ENCODE measurements at places on chromosomes 6 and 20.

DNA sequence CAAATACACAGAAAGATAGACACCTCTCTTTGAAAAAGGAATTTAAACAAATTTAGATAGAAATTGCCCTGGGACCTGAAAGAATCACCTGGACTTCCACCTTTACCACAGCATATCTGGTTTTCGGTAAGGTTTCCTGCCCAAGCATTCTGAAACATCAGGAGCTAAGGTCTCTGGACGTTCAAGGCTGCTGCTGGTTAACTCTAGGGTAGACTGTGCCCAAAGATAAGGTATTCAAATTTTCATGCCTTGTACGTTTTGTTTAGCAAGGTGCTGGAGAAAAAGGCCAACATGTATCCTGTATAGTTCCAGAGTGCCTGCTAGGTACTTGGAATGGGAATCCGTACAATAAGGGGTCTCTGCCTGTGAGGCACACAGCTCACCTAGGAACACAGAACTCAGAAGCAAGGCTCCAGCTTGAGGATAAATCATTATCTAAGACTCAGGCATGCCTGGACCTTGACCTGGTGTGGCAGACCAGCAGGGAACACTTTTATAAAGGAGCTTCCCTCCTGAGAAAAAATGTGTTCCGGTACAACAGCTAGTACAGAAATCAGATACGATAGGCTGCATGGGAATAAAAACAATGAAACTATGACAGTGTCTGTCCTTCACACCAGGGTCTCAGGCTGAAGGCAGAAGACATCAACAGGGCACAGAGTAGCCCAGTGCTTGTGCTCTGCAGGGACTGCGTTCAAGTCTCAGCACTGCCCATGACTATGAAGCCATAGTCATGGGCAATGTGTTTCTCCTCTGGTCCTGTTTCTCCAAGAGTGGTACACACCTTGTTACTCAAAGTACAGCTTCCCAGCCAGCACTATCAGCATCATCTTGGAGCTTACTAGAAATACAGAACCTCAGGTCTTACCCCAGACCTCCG, 70.4 kb downstream of the METTL24 start:
- no peak for DNase-seq

DNA sequence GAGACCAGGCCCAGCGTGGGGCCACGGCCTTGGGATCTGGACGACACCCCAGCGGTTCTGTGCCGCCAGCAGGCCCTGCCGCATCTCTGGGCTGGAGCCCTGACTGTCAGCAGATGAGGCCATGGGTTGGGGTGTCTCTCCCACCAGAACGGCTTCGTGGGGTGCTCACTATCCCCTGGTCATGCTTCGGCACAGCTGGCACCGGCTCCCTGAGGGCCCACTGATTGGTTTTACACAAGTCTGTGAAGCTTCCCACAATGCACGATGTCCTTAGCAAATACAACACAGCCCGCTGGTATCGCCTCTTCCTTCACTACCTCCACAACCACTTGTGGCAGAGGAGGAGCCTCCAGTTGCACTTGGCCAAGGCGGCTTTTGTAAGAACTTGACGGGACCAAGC, 94.3 kb downstream of the THBS2 start:
- DNase-seq = no peak

DNA sequence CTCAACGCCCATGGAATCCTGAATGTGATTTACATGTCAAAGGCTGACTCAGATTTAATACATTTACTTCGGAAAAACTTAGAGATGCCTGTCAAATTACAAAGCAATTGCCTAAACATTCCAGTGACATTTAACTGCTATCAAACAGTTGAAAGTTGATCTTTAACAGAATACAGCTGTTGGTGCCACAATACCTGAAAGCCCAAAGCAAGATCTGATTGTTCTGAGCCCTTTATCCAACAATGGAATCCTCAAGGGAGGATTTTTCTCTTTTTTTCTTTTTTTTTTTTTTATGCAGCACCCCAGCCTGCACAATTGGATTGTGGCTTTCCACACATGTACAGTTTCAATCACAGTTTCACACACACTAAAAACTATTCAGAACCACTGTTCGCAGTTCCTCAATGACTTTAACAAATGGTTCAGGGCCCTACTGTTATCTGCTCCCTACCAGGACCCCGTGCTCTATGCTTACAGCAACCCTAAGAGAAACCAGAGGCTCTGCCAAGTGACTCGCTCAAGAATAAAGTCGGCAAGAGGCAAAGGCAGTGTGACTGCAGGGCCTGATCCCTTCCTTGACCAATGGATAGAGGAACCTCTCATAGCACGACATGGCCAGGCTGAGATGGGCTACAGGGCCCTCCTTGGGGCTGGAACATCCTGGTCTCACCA, 33.3 kb downstream of the EPB41L2 start:
- no peak for DNase-seq

DNA sequence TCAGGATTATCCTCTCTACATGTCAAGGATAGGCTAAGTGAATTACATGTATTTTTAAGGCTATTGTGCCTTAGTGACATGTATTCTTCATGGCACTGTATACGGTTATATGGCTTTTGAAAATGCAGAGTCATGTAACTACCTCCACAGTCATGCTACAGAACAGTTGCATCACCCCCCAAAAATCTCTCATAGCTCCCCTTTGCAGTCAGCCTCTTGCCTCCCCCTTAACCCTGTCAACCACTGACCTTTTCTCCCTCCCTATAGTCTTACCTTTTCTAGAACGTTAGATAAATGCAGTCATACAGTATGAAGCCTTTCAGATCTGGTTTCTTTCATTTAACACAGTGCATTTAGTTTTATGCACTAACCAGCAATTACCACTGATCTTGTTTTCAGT, 10.3 kb upstream of the RNF24 start:
- DNase-seq = no peak

DNA sequence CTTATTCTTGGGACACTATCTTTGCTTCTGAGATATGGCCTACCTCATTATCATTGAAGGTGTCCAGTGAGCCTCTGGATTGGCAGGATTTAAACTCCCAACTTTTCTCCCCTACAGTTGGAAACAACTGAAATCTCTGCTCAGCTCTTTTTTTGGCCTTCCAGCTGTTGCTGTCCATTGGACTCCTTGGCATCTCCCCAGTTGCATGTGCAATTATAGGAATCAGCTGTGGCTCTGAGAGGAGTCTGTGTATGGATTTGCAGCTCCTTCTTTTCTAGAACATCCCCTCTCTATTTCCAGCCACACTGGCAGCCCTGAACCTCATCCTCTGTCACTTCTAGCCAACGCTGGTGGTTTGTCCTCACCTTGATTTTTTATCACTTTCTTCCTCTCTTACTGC, 21.2 kb downstream of the RAB22A start:
- DNase-seq = no peak
